ENCODE measurements at places on chromosomes 5 and 9.

- no peak for DNase-seq
Observed at GRCh38 chr9:37283730-37284325, 138.7 kb upstream of the GRHPR start.

DNA sequence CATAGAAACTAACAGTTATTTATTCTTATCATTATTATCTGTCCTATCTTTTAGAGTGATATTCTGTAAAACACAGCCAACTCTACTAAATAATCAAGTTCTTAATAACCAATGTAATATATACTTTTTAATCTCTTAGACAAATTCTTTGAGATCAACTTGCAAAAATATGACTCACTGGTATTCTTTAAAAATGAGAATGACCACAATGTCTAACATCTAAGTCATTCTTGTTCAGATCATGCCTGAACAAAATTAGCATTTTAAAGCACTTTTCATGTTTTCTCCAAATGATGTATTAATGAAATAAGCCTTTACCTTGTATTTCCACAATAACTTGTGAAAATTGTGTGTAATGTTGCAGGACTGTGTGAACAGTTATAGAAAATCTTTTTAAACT lies 356.9 kb upstream of the RGMB start:
- DNase-seq: no peak

GRCh38 chr5:122915717-122916461 lies 70.5 kb downstream of the SNX24 start:
- DNase-seq: no peak

DNA sequence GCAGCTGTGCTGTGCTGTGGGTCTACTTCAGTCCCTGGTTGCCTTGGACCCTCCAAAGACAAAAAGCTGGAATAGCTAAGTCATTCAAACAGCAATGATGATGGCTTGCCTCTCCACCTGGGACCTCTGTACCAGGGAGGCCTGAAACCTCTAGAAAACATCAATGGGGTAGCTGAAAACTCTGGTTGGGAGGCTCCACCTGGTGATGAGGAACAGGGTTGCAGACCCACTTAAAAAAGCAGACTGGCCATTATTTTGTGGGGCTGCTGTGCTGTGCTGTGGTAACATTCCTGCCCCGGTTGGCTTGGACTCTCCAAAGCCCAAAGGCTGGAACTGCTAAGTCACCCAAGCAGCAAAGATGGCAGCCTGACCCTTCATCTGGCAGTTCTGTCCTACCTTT lies 839.3 kb upstream of the ARRDC3 start:
- DNase-seq: no peak

DNA sequence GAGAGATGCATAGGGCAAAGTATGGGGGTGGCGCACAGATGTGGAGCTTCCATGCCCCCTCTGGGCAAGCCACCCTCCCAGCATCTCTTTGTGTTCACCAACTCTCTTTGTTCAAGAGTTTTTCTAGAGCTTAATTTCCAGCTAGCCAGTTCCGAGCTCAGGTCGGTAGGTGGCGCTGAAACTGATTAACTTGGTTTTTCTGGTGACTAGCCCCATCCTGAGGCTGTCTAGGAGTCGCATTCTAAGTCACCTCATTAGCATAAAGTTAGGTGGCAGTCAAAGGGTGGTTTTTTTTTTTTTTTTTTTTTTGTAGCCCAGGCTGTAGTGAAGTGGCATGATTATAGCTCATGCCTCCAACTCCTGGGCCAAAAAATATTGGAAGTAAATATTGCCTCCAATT lies 476.4 kb downstream of the KDM4C start:
- no peak for DNase-seq

- no peak for DNase-seq
Observed at GRCh38 chr5:98872674-98873073, 56.1 kb downstream of the CHD1 start.

DNA sequence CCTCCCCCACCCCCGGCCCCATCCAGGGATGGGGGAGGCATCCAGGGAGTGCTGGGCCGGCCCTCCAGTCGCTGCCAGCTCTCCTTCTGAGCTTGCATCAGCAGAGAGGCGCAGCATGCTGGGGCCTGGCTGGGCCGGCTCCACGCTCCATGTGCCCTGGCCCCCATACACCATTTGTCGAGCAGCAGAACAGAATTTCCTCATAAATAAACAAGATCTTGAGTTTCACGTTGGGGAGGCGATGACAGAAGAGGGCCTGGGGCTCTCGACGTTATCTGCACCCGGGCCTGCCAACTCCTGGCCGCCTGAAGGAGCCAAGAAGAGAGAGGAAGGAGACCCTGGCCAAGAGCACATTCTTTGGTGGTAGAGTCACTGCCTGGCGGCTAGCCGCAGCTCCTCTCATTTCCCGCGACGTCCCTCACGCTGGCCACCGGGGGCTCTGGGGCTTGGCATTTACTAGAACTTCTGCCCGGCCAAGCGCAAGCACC lies 177.0 kb downstream of the FGF18 start:
- no peak for DNase-seq

DNA sequence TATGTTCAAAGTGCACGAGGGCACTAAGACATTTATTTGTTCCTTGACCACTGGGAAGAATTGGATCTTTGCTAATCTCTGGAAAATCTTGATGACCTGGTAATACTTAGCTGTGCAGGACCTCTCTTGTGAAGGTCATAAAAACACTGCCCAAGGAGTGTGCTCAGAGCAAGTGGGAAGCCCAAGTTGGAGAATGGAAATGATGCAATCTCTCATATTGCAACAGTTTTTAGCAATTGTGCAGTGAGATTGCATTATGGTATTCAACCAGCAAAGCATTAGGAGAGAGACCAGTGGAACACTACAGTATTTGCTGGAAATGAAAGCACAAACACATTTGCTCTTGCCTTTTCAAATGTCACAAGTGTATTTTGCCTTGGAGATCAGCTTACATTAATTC lies 34.5 kb downstream of the TXNDC8 start:
- no peak for DNase-seq

DNA sequence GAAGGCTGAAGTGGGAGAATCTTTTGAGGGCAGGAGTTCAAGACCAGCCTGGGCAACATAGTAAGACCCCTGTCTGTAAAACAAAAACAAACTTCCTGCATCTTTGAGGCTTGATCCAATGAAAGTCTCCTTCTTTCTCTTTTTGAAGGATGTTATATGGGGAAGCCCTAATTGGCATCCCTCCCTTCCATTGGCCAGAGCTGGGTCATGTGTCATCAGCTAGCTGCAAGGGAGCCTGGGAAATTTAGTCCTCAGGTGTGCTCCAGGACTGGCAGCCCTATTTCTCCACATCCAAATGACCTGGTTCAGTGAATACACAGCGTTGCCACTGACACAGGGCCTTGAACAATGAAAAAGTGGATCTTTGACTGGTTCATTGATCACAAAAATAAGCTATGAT lies 9.0 kb upstream of the IER5L start:
- no peak for DNase-seq

DNA sequence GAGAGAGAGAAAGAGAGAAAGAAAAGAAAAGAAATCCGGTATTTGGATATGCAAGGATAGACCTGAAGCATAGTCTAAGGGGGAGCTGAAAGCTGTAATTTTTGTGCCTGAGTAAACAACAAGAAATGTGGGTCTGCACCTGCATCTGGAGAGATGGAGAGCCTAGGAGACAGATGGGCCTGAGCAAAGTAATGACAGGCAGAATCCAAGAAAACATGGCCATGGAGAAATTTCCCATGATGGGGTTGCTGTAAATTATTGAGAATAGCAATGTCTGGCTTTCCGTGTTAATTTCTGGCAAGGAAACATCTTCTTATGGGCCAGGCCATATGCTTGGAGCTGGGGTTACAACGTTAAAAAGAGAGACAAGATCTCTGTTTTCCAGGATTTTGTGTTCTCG lies 40.2 kb downstream of the YIPF5 start:
- no peak for DNase-seq

DNA sequence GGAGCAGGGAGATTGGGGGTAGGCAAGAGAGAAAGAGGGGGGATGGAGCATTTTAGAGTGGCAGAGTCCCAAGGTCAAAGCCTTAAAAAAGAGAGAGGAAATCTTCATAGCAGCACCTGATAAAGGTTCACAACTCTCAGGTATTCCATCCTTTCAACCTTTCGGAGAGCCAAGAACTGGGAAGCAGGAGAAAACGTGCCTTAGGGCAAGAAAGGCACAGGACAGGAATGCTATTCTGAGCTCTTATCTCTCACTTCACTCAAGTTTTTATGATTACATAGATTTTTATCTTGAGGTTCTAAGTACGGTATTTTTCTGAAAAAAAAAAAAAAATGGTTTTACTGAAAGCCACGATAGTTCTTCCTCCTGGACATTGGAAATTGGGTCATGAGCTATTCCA lies 34.5 kb upstream of the SMAD5 start:
- no peak for DNase-seq

Data from mesothelial cell of epicardium (in vitro differentiated cells).